ENCODE measurements at places on chromosomes 3 and 15.

GRCh38 chr3:37520907-37521341 is 340.8 kb upstream of the CTDSPL start:
- no peak for DNase-seq

DNA sequence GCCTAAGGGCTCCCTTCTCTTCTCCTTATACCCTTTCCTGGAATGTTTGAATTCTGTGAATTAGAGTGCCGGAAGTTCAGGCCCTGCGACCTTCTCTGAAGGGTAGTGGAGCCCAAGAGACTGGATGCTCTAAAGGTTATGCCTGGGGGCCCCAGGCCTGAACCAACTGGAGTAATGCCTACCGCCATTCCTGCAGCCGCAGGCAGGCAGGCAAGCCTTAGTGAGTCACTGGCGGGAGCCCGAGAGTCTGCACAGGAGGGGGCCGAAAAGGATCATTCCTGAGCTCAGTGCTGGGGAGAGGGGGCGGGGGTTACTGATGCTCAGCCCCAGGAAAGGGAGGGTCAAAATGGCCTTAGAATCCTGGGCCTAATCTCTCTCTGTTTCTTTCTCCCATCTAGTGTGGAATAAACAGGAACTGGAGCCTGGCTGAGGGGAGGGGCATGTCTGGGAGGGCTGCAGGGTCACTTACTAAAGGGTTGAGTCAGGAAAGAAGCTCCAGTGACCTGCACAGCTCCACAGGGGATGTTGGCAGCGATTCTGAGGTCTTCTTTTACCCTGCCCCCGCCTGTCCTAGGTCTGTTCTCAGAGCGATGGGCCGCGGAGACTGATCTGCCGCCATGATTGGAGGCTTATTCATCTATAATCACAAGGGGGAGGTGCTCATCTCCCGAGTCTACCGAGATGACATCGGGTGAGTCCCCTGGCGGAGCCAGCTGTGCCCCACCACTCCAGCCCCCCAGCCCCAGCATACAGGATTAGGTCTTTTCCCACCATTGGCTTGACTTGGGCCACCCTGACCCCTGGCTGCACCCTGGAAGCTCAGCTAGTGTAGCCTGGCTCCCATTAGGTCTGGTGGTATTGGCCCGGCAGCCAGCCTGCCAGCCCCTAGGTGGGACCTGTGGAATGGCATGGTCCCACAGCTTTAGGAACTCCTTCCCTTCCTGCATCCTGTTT is 2.0 kb downstream of the AP2M1 start:
- peak; percentile 20 for DNase-seq

GRCh38 chr3:73052857-73053256 is 8.6 kb upstream of the EBLN2 start:
- no peak for DNase-seq

DNA sequence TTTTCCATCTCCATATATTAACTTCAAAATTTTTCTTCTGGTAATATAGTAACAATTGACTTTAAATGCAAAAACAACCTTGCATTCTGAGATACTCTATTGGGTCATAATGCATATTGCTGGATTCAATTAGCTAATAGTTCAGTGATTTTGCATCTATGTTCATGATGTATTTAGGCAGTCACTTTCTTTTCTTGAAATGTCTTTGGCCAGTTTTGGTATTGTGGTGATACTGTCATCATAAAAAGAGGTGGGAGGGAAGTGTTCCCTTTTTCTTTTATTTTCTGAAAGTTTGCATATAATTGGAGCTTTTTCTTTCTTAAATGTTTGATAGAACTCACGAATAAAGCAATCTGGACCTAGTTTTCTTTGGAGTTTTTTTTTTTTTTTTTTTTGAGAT is 67.4 kb upstream of the ZNF148 start:
- no peak for DNase-seq

- DNase-seq, result no peak
These were observed 69.4 kb downstream of the ARNT2 start for GRCh38 chr15:80473286-80474223.
